Erythroblast (primary cell): ENCODE measurements at places on chromosomes 13 and 19.
A peak's percentile ranks its signal among the peaks of the same experiment; 100 is the strongest.

GRCh38 chr19:32330213-32330857 lies 15.1 kb upstream of the ZNF507 start:
- no peak for DNase-seq

GRCh38 chr13:108662528-108662927 lies 33.1 kb downstream of the MYO16 start:
- DNase-seq: no peak

- DNase-seq: no peak
Observed at GRCh38 chr19:18008814-18009213, 844 bp downstream of the ARRDC2 start.

DNA sequence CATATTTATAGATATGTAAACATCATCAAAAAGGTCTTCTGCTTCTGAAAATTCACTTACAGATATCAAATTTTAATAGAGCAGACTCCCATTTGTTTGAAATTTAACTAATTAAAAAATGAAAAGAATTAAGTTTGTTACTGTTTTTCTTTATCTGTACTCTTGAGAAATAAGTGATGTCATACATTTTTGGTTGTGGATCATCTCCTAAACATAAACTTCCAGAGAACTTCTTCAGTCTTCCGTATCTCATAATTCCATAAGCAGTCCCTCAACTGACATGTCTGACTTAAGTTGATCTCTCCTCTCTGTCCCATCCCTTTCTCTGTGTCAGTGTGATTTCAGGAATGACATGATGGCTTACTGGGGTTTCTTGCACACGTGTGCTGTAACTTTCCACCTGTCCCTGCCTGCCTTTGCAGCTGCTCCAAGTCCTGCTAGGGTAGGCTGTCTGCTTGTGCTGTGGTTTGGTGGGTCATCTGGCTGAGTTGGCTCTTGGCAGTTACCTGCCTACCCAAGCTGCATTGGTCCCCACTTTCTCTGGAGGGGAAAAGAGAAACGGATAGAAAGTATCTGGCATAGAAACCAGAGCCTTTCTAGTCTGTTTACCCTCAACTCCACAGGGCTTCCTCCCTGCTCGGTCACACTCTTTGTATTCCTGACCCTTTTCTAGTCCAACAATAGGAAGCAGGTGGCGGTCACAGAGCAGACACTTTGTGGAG lies 127.1 kb downstream of the GGACT start:
- no peak for DNase-seq

DNA sequence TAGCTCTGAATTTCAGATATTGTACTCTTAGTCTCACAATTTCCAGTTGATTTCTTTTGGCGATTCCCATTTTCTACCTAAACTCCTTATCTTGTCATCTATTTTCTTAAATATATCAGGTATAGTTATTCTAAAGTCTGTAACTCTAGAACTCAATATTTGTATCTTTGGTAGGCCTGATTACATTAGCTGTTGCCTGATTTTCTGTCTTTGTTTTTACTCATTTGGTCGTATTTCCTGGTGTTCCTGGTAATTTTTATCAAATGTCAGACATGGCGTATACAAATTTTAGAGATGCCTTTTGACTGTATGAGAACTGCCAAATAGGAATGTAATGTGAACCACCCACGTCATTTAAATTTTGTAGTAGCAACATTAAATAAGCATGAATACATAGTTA lies 266.7 kb downstream of the ZNF536 start:
- no peak for DNase-seq

DNA sequence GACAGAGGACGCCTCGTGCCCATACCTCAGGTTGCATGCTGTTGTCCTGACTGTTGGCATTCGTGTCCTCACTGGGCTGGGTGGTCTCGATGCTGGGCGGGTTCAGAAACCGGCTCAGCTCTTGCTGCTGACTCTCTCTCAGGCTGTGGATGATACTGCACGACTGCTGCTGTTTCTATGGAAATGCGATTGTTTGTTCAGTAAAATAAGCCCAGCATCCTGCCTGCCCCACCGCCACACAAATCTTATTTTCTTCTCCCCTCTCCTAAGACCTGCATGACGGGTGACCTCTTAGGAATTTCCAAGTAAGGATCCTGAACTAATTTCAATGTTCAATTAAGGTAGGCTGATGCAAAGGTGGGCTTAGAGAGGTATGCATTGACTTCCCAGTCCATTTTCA lies 356.5 kb downstream of the NALCN start:
- DNase-seq: no peak

DNA sequence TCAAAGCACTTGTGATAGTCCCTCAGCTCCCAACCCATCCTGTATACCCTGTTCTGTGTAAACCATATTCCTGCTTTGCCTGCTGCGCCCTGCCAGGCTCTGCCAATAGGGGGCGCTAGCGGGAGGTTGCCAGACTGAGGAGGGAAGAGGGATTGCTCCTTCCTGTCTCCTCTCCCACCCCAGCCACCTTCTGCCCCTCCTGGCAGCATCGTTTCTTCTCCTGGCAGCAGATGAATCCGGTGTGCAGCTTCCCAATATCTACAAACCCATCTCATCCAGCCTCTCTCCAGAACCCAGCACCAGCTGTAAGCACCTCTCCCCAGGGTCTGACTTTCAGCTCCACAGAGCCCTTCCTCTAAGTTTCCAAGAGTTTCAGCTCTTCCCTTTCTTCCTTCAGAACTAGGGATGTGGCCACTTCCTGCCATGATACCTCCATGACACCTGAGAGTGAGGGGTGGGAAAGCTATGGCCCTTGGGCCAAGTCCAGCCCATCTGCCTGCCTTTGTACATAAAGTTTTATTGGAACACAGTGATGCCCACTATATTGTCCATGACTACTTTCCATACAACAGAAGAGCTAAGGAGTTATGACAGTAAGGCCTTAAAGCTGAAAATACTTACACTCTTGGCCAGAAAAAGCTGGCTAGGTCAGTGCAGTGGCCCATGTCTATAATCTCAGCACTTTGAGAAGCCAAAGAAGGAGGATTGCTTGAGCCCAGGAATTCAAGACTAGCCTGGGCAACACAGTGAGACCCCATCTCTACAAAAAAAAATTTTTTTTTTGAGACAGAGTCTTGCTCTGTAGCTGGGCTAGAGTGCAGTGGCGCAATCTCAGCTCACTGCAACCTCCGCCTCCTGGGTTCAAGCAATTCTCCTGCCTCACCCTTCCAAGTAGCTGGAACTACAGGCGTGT lies 34.5 kb upstream of the ATP1A3 start:
- DNase-seq: peak; percentile 61

DNA sequence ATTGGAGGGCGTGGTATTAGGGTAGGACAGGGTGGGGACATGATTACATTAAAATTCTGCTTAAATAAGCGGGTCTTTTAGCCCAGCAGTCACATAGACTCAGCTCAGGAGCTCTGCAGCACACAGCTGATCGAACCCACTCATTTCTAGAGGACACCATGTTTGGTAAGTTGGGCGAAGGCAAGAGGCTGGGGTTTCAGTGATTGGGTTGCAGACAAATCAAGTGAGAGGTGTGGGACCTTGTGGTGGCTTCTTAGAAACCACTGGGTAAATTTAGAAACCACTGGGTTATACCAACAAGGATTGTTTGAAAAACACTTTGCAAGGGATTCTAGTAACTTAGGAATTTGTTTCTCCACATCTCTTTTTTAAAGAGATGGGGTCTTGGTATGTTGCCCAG lies at the start of gene LEUTX:
TSS of gene LEUTX (plus strand) at position 92 of the 400 bp plus-strand sequence. CDS start at position 159, 67 bp downstream.
- no peak for DNase-seq

DNA sequence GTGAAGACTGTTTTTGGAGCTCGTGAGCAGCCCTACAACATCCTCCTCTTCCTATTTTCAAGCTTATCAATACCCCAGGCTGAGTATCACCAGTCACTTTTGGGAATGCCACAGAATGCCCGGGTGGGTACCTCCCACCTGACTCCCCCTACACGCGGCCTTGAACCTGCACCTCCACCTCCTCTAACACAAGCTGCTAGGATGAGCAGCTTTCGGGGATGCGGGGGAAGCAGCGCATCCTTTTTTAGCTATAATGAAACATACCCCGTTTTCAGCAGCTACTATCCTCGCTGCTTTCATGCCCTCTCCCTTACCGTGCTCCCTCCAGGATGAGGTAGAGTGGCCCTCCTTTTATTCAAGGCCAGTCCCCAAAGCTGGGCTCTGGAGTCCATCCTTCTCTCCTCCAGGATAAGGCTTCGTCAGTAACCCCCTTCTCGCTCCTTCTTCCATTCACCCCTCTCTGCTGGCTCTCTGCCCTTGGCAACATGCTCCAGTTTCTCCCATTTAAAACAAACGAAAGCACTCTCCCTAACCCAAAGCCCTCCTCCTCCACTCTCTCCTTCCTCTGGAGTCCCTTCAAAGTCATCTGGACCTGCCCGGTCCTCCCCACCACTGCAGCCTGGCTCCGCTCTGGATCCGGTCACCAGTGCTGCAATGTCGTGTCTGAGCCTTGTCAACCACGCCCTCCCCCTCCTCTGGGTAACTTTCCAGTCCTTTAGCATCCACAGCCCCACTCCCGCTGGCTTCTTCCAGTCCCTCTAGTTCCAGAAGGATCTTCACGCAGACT lies 55.3 kb downstream of the STK24 start:
- no peak for DNase-seq

GRCh38 chr13:44305286-44305685 lies 68.3 kb upstream of the SERP2 start:
- no peak for DNase-seq

DNA sequence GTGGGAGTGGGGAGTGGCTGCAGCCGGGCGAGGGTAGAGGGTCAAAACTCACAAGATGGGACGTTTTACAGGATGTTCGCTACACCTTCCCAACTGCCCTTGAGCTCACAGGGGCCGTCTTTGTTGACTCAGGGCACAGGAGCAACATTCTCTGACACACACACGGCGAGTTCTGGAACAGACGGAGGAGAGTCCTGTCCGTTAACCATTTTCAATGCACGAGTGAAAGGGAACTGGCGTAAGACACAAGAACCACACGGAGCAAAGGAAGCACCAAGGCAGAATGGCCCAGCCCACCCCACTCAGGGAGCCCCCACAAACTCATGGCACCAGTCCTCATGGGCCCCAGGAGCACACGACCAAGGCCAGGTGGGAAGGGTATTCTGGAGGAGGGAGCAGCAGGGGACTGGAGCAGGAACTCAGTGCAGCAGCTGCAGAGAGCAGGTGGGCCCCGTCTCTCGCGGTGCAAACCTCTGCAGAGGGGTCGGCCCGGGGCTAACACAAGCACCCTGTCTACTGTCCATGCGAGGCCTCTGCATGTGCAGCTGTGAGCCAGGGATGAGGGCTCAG lies 37.9 kb upstream of the ISYNA1 start:
- no peak for DNase-seq

GRCh38 chr13:84294576-84294975 lies 412.3 kb upstream of the SLITRK1 start:
- DNase-seq: no peak

- DNase-seq: no peak
Observed at GRCh38 chr19:50506700-50507099, 4.3 kb downstream of the JOSD2 start.

DNA sequence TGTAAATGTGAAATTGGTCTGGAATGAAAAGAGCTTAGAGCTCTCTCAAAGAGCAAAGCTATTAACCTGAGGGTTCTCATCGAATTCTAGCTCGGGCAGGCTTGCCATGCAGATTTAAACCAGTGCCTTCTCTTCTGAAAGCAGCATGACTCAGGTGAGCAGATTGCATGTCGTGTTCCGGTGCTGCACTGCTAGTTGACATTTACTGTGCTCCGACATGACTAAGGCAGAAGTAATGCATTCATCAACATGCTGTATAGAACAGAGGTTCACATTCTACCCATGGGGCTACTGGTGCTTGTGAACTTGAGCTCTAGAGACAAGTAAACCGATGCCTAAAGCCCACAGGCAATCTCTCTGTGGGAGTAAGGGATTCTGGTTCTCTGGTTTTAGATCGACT lies 947.7 kb downstream of the EFNB2 start:
- DNase-seq: no peak

DNA sequence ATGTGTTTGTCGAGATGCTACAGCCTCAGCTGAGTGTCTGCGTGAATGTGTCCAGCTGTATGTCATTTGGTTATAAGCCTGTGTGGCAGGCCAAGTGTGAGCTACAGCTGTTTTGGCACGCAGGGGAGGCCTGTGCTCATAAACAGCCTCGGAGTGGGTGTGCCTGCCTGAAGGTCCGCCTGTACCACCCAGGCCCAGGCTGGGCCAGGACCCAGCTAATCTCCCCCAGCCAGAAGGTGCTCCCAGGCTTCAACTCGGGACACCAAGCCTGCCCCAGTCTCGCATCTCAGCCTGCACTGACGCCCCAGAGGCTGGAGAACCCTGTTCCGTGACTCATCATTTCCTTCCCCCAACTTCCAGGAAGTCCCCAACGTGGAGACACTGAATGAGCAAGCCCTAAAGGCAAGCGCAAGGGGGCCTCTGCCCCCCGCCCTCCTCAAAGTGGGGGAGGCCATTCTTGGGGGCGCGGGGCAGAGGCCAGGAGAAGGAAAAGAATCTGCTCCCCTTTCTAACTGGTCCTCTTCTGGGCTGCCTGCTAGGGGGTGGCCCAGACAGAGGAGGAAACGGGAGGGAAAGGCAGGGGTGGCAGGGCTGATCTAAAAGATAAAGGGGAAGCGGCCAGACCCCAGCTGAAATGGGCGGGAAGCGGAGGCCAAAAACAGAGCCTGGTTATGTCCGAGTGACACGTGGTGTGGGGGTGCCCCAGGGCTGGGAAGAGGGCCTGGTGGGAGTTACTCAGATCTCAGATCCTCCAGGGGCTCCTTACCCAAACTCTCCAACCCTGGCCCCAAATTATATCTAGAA lies 2.0 kb downstream of the SLC1A5 start:
- peak; percentile 99 for DNase-seq

DNA sequence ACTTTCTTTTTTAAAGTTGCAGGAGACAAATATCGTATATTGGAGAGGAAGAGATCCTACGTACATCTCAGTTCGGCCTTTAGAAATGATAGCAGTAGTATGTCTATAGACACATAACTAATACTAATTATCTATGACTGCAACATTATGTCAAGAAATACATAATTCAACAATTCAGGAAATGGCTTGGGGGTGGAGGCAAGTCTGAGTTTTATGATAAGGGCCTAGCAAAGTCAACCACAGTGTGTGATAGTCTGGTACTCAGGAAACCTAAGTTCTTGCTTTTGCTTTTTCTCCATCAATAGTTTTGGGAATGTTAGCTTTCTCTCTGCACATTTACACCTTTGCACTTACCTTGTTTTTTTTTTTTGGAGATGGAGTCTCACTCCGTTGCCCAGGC lies 27.5 kb upstream of the OBI1 start:
- DNase-seq: no peak

- DNase-seq: no peak
Observed at GRCh38 chr13:43360171-43360570, 336.8 kb downstream of the DNAJC15 start.

DNA sequence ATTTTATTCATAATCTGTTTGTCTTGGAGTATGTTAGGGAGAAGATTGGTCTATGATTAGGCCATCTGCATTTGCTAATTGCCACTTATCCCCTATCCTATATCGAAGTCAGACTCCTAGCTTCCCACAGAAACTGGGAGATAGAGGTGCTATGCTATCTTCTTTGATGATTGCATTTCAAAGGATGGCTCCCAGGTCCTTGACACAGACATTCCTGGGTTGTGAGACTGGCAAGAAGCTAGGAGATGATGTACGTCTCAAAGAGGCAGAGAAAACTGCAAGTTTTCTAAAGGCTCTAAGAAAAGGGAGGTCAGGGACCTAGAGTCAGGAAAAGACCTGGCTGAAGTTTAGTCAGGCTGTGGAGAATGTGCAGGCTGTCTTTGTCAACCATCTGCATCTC lies 1251.9 kb downstream of the PCDH17 start:
- no peak for DNase-seq

- no peak for DNase-seq
Observed at GRCh38 chr13:21043898-21044297, 17.5 kb downstream of the LATS2 start.

GRCh38 chr13:58081301-58081820 lies 449.8 kb downstream of the PCDH17 start:
- no peak for DNase-seq

- DNase-seq: no peak
Observed at GRCh38 chr19:56341948-56342347, 27.3 kb upstream of the ZSCAN5A start.
